ENCODE measurements at places on chromosomes 6 and 20. TPM values are rescaled to one million over a fixed set of nuclear protein-coding genes. Genes with fewer than 3 reads are reported as not detected.

Gene KIF25
- not detected for total RNA-seq

Gene CPNE5
- 0.52 TPM for total RNA-seq

Gene EPB41L1
- total RNA-seq, result 0.33 TPM

Gene CLPSL1
- total RNA-seq, result not detected

GRCh38 chr6:12601881-12602280 lies 114.7 kb upstream of the PHACTR1 start:
- DNase-seq, result no peak

DNA sequence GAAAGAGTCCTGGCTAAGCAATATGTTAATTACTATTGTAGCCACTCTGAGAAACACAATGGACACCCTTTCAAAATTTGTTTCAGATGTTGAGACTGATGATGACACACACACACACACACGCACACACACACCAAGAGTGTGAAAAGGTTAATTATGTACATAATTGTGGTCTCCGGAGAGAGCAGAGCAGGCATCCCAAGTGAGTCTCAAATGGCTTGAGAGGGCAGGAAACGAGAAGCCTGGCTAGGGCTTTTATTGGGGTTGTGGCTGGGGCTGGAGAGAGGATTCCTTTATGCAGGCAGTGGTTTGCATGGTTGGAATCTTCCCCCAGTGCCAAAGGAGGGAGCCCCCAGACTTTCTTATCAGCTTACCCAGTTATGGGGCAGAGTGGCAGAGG lies 38.2 kb upstream of the NKX2-4 start:
- no peak for DNase-seq

- DNase-seq, result no peak
These were observed 70.4 kb upstream of the XRN2 start for GRCh38 chr20:21232546-21233280.

DNA sequence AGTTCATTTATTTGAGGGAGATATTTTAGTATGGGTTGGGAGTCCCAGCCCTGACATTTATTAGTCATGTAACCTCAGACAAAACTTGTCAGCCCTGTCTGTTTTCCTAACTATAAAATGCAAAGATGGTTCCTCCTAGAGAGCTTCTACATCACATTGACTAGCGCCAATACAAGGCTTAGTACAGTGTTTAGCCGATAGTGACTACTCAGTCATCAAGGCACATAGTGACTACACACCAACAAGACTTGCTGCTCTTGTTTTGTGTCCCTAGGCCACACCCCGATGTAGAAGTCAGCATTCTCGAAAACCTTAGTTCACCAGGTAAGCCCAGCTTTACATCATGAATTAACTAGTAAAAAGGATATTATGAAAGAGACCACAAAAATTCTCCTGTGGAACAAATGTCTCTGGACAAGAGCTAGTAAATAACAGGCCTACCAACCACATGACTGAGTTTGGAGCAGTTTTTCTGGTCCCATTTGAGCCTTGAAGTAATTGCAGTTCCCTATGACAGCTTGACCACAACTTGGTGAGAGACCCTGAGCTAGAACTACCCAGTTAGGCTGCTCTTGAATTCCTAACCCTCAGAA lies 68.8 kb downstream of the PFDN4 start:
- DNase-seq, result no peak
